ENCODE measurements at places on chromosomes 6 and 20.
A peak's percentile ranks its signal among the peaks of the same experiment; 100 is the strongest.

DNA sequence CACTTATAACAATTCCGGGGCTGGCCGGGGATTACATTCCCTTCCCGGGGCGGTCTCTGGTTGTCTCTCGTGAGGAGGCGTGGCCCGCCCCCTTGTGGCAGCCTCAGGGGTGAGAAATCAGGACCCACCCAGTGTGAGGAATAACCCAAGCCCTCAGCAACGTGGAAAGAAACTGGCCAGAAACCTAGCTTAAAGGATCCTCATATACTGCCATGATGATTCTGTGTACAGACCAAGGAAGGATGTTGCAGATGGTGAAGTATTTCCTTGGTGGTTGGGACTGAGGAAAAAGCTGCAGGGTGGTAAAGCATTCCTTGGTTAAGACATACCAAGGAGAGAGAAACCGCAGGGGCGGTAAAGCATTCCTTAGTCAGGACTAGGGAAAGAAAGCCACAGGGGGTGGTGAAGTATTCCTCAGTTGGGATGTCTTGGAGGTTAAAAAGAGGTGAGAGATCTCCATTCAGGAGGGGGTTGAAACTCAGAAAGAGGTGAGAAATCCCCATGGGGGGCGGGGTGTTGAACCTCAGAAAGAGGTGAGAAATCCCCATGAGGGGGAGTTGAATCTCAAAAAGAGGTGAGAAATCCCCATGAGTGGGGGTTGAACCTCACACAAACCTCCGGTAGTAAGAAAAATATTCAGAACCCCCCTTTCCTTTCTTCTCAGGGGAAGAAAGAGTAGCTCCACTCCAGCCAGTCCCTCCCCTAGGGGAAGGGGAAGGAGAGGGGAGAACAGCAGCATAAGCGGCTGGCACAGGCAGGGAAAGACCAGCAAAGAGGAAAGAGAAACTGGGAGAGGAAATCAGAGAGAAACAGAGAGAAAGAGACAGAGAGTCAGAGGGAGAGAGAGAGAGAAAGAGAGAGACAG lies 238.1 kb downstream of the RNGTT start:
- H3K4me3 ChIP-seq = no peak overlapping the region
- H3K4me1 ChIP-seq = no peaks in the 10 kb centered on the region
- no peak overlapping the region for H3K27ac ChIP-seq
- no peak for DNase-seq
- no peaks in the 10 kb centered on the region for H3K36me3 ChIP-seq

DNA sequence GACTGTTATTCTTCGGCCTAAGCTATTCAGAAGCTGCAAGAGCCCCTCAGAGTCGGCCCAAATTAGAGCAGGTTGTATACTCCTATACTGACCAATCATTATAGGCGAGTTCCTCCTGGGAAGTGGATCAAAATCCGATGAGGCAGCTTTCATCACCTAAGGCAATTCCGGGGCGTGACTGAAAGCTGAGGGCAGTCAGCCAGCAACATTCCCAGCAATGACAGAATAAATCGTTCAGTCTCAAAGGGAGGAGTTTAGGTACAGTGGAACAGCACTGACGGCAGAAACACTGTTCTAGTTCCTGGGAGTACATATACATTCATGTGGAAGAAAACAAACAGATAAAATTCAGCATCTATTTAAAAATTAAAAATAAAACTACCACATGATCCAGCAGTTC lies 10.8 kb downstream of the HLA-DQB2 start:
- H3K36me3 ChIP-seq = no peaks in the 10 kb centered on the region
- H3K4me1 ChIP-seq = no peaks in the 10 kb centered on the region
- no peak overlapping the region for H3K27ac ChIP-seq
- peaks cover 3% of the 10 kb centered on the region for H3K27me3 ChIP-seq
- peak; percentile 52 for DNase-seq
- no peak overlapping the region for H3K4me3 ChIP-seq

DNA sequence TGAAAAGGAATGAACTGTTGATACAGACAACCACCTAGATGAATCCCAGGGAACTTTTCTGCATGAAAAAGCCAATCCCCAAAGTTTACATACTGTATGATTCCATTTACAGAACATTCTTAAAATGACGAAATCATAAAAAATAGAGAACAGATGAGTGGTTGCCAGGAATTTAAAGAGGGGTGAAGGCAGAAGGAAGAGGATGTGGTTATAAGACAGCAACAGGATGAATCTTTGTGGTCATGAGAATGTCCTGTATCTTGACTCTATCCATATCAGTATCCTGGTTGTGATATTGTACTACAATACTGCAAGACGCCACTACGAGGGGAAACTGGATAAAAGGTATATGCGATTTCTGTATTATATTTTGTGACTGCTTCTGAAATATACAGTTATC lies 70.1 kb upstream of the EMILIN3 start:
- H3K27me3 ChIP-seq = no peaks in the 10 kb centered on the region
- no peak overlapping the region for H3K4me3 ChIP-seq
- no peak for DNase-seq
- H3K27ac ChIP-seq = no peak overlapping the region
- no peaks in the 10 kb centered on the region for H3K4me1 ChIP-seq
- no peaks in the 10 kb centered on the region for H3K36me3 ChIP-seq

GRCh38 chr6:140566781-140567277 lies 1192.4 kb upstream of the CITED2 start:
- no peak for DNase-seq
- H3K27ac ChIP-seq = no peak overlapping the region
- H3K4me3 ChIP-seq = no peak overlapping the region
- no peaks in the 10 kb centered on the region for H3K36me3 ChIP-seq

DNA sequence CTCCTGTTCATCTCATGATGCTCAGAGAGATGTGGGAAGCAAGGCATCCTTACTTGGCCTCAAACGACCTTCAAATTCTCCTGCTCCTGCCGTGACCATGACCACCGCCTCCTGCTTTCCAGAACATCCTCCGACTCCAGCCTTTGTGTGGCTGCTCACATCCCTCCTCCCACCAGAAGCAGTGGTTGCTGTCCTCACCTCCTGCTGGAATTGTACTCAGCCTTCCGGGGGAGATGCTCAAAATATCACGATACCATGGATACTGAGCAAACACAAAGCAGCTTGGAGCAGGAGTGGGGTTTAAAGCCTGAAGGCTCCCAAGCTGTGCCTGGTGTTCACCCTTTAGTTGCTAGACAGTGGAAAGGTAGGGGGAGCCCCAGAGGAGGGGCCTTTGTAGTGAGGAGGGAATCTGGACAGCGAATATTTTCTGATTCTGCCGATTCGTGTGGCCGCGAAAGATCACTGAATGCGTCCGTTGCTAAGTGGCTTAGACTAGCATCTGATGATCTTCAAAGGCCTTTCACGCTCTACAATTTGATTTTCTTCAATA lies 9.3 kb upstream of the DUSP22 start:
- no peaks in the 10 kb centered on the region for H3K27me3 ChIP-seq
- no peaks in the 10 kb centered on the region for H3K4me1 ChIP-seq
- no peak for DNase-seq
- no peaks in the 10 kb centered on the region for H3K36me3 ChIP-seq

- DNase-seq = no peak
- no peaks in the 10 kb centered on the region for H3K27me3 ChIP-seq
- H3K36me3 ChIP-seq = no peaks in the 10 kb centered on the region
- H3K27ac ChIP-seq = no peak overlapping the region
- H3K4me3 ChIP-seq = no peak overlapping the region
These were observed 33.2 kb upstream of the SNX9 start for GRCh38 chr6:157789861-157790260.

Measured in pancreas (tissue), 10 donors.